ENCODE measurements at places on chromosomes 4 and X. TPM values are rescaled to one million over a fixed set of nuclear protein-coding genes. Genes with fewer than 3 reads are reported as not detected.

- no peak for DNase-seq
Measured at GRCh38 chrX:2224161-2224560, 276.6 kb downstream of the DHRSX start.

The ASB5 gene
- total RNA-seq: 3.1 TPM

DNA sequence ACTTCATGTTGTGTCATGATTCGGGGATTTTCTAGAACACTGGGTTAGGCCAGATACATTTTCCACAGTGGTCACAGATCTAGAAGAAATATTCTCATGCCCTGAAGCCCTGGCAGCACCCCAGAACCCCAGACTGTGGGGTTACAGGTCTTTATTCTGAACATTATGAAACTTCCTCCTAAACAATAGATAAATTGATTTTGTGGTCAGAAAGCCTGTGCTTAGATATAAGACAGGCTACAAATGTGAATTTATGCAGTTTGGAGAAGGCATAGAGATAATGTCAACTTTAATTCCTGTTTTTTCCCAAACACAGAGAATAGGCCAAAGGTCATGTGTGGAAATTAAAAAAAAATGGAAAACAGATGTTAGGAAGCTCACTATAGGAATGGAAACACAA, 492.9 kb downstream of the SPRY1 start:
- no peak for DNase-seq

The EOLA2 gene
- 24.2 TPM for total RNA-seq

DNA sequence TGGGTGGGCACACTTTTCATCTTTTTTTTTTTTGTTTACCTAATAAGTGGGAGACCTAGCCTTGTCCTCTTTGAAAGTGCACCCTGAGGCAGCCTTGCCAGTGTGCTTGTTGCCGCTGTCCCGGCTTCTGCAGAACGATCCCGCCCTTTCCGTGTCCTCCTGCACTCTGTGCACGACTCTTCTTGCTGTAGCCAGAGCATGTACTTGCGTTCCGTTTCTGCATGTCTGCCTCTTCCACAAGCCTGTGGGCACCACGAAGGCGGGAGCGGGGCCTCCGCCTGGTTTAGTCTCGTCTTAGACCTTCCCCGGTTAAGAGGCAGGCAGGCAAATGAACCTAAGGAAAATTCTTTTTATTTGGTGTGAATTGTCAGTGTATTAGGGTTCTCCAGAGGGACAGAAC, 32.6 kb upstream of the TBC1D14 start:
- no peak for DNase-seq

- no peak for DNase-seq
Measured at GRCh38 chr4:26207631-26208030, 113.2 kb upstream of the RBPJ start.

GRCh38 chr4:69095301-69095731, 958 bp upstream of the UGT2B7 start:
- no peak for DNase-seq

The ZDHHC15 gene
- total RNA-seq: 3.5 TPM

DNA sequence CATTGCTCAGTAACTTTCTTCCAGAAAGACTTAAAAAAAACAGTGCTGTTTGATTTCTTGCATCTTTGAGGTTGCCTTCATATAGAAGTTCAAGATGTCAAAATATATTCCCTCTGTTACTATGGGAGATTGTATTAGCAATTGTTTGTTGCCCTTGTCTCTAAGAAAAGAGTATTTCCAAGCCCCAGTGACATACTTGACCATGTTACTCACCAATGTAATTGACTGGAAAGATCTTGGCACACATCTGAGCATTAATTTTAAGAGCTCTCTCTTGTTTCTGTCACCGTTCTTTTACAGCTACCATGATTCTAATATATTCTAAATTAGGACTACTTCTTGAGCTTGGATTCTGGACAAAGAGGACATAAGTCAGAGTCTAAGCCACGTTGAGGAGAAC, 902.7 kb upstream of the EPHA5 start:
- DNase-seq: no peak

The PABPC1L2A gene
- not detected for total RNA-seq

- DNase-seq: no peak
Measured at GRCh38 chrX:19836337-19836736, 51.1 kb downstream of the SH3KBP1 start.

- no peak for DNase-seq
Measured at GRCh38 chrX:72634331-72634730, 61.7 kb upstream of the HDAC8 start.

DNA sequence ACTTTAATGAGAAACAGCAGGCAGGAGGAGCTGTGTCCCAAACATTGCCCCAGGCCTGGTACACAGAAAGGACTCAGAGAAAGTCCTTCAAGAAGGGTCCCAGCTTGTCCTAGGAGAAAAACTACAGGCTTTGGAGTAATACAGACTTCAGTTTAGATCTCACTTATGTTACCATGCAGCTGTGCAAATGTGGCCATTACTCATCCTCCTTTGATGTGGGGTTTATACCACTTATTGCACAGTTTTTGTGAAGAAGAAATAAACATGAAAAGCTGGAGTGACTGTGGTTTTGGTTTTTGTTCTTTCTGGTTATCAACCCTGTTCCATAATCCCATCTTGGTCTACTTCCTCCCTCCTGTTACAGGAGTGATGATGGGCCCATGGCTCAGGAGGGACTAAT, 8.1 kb upstream of the CYTL1 start:
- no peak for DNase-seq

GRCh38 chr4:155548173-155548572, 118.5 kb upstream of the GUCY1A1 start:
- no peak for DNase-seq

The SMIM10L2A gene
- 2.3 TPM for total RNA-seq
